Right cardiac atrium (tissue), 5 donors: ENCODE measurements at places on chromosomes 12 and 14.

- no peak for DNase-seq
Measured at GRCh38 chr12:96948782-96949181, 41.7 kb downstream of the NEDD1 start.

DNA sequence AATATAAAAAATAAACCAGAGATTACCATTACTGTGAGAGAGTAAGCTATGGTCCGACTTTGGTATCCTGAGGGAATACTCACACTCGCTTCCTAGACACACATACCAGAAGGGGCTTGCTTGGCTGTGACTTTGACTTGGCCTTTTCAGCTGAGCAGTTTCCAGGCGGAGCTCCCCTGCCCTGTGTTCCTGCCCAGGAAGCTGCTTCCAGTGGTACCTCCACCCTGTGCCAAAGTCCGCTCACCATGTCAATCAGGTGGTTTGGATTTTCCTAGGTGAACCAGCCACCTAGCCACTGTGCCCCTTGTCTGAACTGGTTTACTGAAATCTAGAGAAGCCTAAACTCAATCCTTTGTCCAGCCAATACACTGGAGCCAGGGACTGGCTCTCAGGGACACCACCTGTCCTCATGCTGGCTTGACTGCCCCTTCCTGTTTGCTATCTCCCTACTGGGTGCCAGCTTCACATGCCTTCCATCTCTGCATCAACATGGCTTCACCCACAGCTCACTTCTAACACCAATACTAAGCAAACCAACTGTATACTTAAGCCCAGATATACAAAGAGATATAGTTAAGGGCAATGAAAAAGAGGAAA lies 28.6 kb downstream of the MAX start:
- DNase-seq: no peak

DNA sequence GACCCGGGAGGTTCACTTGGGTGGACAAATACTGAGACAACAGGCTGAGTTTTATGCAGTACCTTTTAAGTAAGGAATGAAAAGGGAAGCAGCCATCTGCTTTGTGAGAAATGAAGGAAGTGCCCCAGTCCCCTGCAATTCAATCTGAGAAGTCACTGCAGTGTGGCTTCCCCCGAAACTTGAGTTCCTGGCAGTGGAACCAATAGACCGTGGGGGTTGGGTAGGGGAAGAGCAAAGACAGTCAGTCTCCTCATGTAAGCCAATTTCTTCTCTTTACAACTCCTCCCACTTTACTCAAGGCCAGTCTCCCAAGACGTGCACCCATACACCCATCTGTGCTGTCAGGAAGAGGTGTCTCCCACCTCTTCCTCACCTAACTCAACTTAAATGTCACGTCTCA lies 206.5 kb downstream of the BCAT1 start:
- peak; percentile 56 for DNase-seq

GRCh38 chr12:119385659-119386058 lies 51.1 kb downstream of the CCDC60 start:
- no peak for DNase-seq

DNA sequence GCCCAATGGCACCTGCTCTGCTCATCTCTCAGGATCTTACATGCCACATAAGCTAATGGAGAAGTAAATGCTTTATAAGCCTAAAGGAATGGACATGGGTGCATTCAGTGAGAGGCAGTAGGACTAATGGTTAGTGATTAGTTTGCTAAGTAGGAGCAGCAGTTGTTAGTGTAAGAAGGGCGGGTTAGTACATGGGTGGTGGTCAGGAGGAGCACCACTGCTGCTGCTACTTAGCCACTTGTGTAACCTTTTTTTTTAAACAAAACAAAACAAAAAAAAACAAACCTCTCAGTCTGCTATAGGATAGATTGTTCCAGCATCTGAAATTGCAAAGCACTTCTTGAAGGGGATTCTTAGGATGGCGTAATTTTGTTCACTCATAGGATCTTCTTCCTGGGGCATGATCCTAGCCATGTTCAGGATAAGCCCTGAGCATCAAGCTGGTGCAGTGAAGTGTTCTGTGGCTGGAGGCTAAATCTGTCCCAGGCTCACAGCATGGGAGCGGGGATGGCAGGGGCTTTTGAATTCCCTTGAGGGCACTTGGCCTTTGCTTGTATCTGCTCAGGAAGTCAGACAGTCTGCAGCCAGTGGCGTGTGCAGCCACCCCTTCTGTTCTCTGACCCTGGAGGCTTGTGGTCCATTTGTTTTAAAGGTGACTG lies 63.6 kb downstream of the CHST11 start:
- no peak for DNase-seq

GRCh38 chr12:52673217-52673616 lies 7.0 kb downstream of the KRT1 start:
- DNase-seq: no peak

GRCh38 chr14:70358631-70359030 lies 852 bp downstream of the COX16 start:
- no peak for DNase-seq

- DNase-seq: no peak
Measured at GRCh38 chr14:100674428-100674827, 52.3 kb upstream of the DLK1 start.

GRCh38 chr12:93174048-93174447 lies 203.7 kb upstream of the NUDT4 start:
- DNase-seq: no peak

- no peak for DNase-seq
Measured at GRCh38 chr12:39354955-39355354, 88.0 kb downstream of the KIF21A start.

DNA sequence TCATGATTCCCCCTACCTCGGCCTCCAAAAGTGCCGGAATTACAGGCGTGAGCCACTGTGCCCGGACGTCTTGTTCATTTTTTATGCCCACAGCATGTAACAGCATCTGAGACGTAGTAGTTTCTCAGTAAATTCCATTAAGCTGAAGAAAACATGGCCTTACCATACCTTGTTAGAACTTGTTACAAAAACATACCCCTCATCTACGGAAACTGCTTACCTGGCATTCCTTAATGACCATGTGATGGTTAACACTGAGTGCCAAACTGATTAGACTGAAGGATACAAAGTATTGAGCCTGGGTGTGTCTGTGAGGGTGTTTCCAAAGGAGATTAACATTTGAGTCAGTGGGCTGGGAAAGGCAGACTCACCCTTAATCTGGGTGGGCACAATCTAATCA lies 186.8 kb downstream of the CEP128 start:
- DNase-seq: no peak

DNA sequence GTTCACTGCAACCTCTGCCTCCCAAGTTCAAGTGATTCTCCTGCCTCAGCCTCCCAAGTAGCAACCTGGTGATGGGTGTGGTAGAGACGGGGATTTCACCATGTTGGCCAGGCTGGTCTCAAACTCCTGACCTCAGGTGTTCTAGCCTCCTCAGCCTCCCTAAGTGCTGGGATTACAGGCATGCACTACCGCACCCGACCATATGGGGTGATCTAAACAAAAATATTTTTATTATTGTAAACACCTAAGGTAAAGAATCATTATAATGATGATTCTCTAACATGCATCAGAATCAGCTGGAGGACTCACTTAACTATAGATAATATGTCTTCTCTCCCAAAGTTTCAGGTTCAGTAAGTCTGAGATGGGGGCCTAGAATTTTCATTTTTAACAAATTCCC lies 96.2 kb upstream of the ALG10 start:
- no peak for DNase-seq

DNA sequence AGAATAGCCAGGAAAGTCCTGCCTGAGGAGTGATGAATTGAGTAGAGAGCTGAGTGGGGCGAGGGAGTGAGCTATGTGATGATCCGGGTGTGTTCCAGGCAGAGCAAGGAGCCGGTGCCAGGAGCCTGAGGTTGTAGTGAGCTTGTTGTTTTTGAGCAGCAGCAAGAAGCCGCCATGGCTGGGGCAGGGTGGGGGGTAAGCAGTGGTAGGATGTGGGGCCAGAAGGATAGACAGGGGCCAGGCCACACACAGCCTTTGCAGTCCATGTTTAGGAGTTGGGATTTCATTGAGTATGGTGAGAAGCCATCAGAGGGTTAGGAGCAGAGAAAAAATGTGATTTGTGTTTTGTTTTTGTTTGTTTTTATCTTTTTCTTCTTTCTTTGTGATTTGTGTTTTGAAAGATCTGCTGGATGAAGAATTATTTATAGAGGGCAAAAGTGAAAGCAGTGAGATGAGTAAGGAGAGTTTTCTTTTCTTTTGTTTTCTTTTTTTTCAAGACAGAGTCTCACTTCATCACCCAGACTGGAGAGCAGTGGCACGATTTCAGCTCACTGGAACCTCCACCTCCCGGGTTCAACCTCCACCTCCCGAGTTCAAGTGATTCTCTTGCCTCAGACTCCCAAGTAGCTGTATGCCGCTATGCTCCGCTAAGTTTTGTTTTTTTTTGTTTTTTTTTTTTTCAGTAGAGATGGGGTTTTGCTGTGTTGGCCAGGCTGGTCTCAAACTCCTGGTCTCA lies 92.3 kb upstream of the BCAT1 start:
- no peak for DNase-seq

DNA sequence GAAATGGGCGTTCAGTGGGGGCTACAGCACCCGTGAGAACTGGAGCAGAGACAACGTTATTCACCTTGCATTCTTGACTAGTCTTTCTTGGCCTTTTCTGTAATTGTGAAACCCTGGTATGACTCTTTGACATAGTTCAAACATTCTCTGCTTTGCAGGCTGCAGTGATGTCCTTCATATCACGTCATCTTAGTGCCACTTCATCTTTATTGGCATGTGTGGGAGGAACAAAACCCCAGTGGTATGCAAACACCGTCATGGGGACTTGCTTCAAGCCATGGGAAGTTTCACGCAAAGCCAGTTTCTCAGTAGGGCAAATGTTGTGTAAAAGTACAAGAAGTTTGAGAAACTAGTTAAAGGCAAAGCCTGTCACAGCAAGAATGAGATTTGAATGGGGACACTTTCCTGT lies 20.2 kb upstream of the DUSP16 start:
- no peak for DNase-seq

- DNase-seq: peak; percentile 94
Measured at GRCh38 chr14:21038441-21039422, 3.4 kb upstream of the RNASE7 start.
